ENCODE measurements at places on chromosomes 4 and X.

GRCh38 chr4:73453701-73454005 is 17.6 kb downstream of the AFP start:
- DNase-seq, result no peak

DNA sequence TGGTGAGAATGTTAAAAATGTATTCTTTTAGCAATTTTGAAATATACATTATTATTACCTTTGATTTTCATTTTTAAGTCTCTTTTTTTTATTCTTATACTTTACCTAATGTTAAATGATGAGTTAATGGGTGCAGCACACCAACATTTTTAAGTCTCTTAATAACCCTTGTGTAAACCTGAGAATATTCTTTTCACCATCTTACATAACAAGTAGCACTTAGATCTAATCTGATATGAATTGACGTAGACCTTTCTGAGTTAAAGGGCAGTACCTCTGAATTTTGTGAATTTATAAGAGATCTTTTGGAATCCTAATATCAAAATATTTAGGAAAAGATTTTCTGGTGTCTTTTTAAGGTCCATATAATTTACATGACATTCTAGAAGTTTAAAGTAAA is 110.6 kb downstream of the TTC29 start:
- DNase-seq, result no peak

GRCh38 chrX:30181353-30181752 is 34.0 kb upstream of the MAGEB2 start:
- DNase-seq, result no peak

GRCh38 chr4:88527787-88528186 is 4.2 kb upstream of the PYURF start:
- no peak for DNase-seq

DNA sequence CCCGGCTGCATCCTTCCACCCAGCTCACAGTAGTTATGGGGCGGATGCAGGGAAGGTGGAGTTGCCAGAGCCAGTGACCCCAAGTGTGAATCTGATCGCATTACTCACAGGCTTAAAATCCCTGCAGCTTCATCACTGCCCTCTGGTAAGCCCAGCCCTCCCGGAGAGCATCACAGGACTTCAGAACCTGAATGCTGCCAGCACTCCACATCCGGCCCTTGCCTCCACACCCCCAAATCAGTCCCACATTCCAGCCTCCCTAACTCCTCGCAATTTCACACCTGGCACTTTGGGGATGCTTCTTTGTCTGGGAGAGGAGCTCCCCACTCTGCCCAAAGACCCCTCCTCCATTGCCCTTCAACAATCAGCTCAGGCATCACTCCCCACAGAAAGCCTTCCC is 15.6 kb downstream of the RASL11B start:
- no peak for DNase-seq

- DNase-seq, result no peak
Measured at GRCh38 chrX:16528620-16529019, 121.3 kb upstream of the S100G start.

DNA sequence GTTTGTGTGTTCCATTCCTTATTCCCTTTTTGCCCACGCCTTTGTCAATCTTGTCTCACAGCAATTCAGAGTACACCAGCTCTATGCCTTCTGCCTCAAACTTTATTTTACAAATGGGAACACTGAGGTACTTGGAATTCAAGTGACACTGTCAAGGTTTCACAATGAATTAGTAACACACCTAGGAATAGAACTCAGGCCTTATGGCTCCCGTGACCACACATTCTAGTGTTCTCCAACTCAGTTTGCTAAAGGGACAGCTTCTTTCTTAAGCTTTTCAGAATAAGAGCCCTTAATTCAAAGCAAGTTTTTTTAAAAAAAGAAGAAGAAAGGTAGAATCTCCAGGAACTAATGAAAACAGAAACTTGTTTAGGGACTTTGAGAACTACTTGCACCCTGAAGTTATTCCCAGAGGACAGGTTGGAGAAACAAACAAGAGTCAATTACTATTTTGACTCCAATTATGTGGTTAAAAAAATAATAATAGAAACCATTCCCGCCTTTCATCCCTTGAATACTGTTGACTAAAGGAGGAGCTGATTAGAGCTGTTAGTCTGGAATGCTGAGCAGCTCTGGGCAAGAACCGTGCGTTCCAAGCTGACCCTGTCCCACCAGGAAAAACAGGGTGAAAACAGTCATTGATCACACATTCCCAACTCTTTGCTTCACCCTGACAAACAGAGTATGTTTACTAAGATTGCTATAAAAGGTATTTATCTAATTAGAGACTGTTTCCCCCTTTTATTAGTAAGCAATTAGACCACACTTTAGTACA is 408.8 kb upstream of the CNKSR2 start:
- no peak for DNase-seq

- DNase-seq, result no peak
Measured at GRCh38 chr4:109890076-109890475, 22.6 kb upstream of the EGF start.

DNA sequence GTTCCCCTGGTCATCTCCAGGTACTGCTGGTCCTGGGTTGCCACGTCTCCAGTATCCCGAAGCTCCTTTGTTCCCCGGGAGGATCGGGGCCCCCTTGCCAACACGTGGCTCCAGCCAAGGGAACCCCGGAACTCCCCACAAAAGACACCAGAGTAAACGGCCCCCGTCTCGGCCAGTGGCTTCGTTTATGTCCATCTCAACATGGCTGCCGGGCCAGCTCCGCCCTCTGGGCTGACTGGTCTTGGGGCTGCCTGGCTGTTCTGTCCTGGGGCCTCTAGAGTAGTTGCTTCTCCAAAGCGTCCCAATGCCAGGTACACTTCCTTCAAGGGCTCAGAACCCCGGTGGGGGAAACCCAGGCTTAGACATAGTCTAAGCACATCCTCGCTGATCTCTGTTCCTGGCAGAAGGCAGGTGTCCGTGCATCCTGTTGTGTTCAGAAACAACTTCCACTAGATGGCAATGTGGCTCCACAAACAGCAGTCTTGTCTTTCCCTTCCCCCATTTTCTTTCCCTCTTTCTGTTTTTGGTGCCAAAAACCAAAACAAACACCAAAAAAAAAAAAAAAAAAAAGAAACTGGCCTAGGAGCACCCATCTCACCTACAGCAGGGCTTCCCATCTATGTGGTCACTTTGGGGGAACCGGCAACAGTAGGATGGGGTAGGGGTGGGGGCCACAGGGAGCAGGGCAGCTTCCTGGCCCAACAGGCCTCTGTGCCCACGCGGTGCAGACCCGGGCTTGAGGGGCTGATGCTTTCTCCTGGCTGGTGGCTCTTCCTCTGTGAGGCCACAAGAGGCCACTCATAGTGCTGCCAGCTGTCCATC is 35.3 kb downstream of the NBDY start:
- no peak for DNase-seq

GRCh38 chr4:38876636-38877035 is 9.0 kb downstream of the FAM114A1 start:
- DNase-seq, result no peak

DNA sequence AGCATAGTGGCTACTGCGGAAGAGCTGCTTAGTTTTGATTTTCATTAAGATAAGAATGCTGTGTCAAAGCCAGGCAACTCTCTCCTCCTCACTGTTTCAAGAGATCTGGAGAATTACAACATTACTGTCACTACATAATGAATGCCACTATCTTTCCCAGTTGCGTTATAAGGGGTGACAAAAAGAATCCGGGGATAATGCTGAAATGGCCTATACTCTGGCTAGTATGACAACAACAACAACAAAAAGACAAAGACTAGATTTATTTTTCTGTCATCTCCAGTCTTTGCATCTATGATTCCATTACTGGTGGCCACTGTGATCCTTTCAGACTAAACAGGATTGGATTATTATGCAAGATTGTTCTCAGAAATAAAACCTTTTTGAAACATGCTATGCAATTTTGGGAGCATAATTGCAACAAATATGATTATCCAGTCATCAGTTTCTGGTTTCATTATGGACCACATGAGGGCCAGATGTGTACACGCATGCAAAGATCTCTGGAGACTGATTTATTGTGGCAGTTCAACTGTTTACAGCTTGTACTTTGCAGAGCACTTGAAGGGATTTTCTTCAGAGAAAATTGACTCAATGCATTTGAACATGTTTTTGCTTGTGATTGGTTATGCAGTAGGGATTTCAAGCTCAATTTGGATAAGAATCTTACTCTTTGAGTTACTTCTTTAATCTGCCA is 31.1 kb upstream of the SPANXB1 start:
- no peak for DNase-seq

DNA sequence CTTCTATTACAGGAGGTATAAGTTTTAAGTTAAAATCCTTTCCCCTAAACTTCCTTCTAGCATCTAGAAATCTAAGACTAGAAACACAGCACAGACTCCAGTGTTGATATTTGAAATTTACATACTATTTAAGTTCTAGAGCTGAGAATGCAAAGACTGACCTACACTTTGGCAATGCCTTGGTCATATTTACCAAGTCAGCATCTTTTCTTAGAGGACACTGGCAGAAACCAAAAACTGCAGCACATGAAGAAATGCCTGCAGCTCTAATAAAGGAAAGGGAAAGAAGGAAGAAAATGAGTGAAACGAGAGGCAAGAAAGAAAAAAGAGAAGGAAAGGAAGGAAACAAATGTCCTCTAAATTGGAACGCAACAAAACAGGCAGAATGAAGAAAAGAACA is 443.7 kb upstream of the RASGEF1B start:
- DNase-seq, result no peak

GRCh38 chrX:55026143-55026542 is 4.6 kb downstream of the ALAS2 start:
- DNase-seq, result no peak

- no peak for DNase-seq
Measured at GRCh38 chr4:174591243-174592021, 69.1 kb upstream of the HPGD start.

- DNase-seq, result no peak
Measured at GRCh38 chr4:38415682-38416081, 248.3 kb upstream of the KLF3 start.

GRCh38 chrX:51484616-51485015 is 11.8 kb downstream of the NUDT11 start:
- DNase-seq, result no peak

- DNase-seq, result no peak
Measured at GRCh38 chr4:184808713-184809050, 17.1 kb downstream of the ACSL1 start.

GRCh38 chrX:110941906-110942305 is 146.3 kb upstream of the CHRDL1 start:
- no peak for DNase-seq

- DNase-seq, result no peak
Measured at GRCh38 chrX:116607776-116608175, 145.0 kb upstream of the CT83 start.

- no peak for DNase-seq
Measured at GRCh38 chr4:8250227-8250626, 19.3 kb upstream of the HTRA3 start.

DNA sequence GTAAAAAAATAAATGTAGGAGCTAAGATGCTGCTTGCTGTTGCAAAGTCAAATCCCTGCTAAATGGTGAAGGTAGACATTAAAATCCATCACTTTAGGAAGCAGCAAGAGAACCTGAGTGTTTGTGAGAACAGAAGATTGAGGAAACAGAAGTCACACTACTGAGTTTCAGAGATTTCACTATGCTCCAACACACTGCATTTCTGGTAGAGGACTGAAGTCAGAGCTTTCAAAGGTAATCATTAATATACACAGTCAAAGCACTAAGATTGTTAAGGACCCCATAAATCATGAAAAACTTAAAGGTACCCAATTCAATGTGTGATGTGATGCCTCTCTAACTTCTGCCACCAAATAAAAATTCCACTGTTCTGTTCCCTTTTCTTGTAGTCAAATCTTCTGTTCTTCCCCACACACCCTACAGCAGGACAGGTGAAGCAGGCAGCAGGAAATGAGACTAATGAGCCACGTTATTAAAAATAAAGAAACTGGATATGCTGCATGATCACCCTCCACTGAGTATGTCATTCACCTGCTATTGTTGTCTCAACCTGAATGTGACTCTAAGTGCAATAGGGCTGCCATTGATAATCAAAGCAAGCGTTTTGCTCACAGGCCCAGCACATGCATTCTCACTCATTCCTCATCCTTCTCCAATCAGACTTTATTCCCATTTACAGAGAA is 28.9 kb upstream of the APELA start:
- DNase-seq, result no peak
